ENCODE measurements at places on chromosomes 3 and 15.

DNA sequence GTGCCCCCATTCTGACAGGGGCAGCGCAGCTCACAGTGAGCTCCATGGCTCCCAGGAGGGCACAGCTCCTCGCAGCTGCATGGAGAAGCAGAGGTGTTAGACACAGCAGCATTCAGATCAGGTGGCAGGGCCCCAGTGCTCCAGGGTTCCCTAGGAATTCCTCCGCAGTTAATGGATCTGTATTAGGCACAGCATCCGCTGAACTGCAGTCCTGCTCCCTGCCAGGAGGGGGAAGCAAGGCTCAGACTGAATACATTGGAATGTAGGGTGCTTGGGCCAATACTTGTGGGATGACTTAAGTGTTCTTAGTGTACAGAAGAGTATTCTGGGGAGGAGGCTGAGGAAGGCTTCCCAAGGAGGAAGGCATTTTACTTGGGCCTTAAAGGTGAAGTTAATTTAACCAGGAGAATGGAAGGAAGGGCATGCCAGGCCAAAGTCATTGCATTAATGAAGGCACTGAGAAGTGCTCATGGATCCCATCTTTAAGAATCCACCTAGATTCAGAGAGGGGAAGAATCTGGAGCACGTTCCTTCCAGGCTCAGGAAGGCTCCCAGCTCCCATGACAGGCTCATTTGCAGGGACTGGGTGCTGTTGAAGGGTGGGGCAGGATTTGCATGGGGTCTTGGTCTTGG lies 111.6 kb downstream of the RAB11A start:
- no peak for DNase-seq

DNA sequence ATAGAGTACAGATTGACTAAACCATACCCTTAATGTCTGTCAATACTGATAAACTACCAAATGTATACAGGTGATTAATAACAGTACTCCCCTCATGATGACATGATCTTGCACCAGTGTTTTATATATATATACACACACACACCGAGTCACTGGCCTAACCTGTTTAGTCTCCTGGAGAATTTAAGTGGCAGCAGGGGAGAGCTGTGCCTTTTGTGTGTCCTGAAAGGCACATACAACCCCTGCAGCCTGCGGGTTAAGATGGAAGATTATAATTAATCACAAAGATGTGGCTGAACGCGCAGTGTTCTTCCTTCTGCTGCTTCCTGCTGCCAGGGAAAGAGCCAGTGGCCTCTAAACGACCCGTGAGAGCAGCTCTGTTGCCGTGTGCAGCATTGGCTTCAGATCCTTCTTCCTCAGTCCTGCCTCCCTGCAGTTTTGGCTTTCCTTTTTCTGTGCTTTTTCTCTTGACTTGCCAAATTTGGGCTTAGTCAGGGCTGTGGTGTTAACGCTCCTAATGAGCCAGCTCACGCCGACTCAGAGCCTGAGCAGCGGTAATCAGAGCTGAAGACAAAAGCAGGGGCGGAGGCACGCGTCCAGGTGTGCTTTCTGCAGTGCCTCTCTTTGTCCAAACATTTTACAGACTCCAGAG lies 42.5 kb upstream of the UBE3A start:
- no peak for DNase-seq

DNA sequence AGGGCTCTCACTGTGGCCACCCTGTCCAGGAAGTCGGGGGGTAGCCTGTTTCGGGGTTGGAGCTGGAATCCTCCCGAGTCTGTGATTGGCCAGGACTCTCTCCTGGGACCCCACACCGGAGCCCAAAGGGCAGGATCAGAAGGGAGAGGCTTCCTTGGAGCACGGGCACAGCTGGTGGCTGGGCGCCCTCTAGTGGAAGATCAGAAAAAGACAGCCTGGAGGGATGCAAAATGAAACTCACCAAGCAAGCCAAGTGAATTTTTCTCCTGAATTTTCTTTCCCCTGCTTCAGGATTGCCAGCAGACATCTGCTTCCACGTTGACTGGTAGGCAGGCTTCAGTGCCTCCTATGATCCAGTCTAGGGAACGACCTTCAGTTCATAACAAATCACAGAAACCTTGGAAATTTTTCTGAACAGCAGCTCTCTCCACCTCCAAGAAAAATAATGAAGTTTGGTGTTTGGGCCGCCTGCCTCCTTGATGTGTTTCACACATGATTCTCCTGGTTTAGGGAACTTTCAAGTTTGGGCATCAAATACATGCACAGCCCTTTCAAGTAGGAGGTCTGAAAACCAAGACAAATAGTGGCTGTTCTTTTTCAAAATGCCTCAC lies 224.6 kb downstream of the VPS13C start:
- no peak for DNase-seq

- DNase-seq = no peak
Measured at GRCh38 chr15:85518979-85519761, 138.8 kb downstream of the AKAP13 start.

- DNase-seq = no peak
Measured at GRCh38 chr3:113952921-113953320, 5.1 kb downstream of the ZDHHC23 start.

DNA sequence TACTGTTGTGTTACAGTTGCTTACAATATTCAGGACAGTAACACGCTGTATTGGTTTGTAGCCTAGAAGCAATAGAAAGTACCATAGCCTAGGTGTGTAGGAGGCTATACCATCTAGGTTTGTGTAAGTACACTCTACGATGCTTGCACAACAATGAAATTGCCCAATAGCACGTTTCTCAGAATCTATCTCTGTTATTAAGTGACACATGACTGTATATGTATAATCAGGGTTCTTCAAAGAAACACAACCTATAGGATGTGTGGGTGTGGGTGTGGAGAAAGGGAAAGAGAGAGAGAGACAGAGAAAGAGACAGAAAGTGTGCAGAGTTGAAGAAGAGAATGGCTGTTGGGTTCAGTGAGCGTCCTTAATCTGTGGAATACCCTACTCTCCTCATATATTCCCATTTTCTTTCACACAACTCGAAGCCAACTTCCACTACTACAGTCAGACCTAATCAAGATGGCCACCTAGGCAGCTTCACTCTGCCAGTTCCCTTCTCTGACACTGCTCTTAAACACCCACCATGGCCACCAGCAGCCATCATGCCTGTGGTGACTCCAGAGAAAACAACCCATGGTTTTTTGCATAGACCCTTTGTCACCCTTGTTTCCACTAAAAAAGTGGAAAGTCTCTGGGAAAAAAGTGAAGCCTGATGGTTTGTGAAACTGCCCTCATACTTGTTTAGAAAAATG lies 5.8 kb upstream of the PPP4R2 start:
- DNase-seq = no peak

DNA sequence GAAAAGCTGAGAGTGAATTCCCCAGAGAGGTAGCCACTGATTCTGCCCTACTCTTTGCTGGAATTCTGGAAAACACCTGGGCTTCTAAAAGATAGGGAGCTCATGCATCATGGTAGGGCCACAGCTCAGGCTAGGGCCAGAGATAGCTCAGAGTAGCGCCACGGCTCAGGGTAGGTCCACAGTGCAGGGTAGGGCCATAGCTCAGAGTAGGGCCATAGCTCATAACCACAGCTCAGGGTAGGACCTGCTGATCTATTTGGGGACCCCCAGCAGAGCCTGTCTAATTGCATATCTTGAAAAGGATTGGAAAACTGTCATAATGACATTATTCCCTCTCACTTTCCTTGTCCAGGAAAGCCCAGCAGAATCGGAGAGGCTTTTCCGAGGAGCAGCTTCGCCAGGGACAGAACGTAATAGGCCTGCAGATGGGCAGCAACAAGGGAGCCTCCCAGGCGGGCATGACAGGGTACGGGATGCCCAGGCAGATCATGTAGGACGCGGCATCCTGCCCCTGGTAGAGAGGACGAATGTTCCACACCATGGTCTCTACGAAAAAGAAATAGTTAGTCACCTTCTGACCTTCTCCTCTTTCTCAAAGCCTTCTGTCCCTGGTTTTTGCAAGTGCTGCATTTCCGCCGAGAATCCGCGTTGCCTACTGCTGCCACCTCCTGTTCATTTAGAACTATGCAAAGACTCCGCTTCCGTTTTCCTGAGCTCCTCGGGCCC lies 14.5 kb downstream of the TAGLN3 start:
- DNase-seq = no peak

DNA sequence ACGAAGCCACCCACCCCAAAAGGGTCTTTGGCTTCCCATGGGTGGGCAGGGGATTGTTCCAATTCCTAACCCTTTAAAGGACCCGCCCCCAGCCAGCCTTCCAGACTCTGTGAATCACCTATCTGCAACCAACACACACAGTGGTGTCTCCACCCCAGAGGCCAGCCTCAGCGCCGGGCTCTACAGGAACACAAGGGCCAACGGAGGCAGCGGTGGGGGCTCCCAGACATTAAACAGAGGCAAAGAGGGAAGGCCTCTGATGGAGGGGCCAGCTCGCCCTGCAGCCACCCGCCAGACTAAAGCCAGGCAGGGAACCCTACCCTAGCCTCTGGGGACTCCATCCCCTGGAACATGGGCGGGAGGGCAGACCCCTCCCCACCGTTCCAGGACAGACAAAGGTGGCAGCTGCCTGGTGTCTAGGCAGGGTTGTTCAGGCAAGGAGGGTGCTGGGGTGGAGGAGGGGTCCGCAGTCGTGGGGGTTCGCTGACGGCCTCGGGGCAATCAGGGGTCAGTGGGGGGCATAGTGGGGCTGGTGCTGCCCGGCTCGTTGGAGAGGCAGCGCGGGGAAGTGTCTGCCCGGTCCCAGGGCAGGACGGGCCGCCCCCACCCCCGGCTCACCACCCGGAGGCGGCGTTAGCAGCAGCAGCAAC lies 448 bp downstream of the SHISA5 start:
- no peak for DNase-seq

DNA sequence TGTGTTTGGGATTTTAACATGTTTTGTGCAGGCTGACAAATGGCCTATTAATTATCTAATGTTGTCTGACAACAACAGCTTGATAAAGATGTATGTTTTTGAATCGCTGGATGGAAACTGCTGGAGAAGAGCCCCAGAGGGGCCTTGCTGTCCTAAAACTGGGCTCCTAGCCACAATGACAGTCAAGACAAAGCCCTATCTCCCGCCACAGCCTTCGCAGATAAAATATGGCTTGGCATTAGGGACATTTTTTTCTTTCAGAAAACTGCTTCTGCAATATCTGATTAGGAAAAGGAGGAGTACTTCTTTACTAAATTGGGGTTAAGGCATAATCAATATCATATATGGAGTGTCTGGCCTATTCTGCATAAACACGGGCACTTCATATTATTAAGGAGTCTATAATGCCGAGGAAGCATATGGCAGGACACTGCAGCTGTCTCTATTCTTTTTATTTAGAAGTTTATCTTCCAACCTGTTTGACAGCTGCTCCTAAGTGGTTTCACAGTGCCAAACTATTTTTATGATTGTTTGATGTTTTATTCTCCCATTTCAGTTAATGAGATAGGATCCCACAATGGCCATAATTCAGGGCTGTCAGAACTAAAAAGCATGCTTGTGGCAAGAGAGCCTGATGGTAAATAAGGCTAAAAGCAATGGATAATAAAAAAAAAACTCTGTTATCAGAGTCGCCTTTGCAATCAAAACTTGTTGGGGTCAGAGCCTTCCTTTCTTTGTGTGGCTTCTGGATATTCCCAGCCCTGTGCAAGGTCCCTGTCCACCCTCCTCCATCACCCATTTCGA lies 210.1 kb downstream of the MECOM start:
- DNase-seq = no peak

- DNase-seq = no peak
Measured at GRCh38 chr3:66439666-66440344, 61.0 kb downstream of the LRIG1 start.

- no peak for DNase-seq
Measured at GRCh38 chr3:98885851-98886250, 15.6 kb downstream of the DCBLD2 start.

- no peak for DNase-seq
Measured at GRCh38 chr3:41129731-41130130, 69.6 kb upstream of the CTNNB1 start.

- DNase-seq = no peak
Measured at GRCh38 chr15:55737373-55737772, 5.6 kb downstream of the PRTG start.

DNA sequence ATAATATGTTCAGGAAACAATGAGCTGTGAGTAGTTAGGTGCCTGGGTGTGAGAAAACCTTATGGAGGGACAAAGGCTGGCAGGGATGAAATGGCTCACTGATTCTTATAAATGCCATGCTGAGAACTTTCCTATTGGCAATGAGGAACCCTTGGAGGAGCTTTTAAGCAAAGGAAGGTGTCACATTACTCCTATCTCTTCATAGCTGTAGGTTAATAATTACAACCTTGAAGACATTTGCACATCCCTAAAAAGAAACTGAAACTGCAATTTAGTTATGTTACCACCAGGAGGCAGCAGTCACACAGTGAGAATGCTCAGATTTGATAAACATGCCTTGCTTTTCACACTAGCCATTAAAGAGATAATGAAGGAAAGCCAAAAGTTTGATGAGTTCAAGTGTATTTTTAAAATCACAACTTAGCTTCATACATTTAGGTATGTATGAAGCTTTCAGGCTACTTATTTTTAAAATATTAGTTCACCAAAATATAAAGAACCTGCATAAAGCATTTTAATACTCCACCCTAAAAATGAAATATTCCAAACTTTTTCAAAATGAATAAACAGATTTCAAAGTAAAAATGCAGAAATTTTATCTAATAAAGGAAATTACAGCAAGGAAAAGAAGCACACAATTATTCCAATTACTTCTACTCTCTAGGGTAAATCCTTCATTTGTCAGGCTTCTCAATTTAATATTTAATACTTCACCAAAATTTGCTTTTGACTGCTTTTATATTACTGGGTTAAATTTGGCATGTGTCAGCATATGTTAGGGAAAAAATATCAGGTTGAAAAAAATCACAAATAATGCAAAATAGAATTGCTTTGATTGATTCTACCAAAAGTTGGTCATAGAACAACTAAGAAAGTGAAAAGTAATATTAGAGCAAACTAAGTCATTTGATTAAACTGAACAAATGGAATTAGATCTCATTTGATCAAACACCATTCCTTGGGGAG lies 136.9 kb upstream of the SLC2A2 start:
- no peak for DNase-seq

DNA sequence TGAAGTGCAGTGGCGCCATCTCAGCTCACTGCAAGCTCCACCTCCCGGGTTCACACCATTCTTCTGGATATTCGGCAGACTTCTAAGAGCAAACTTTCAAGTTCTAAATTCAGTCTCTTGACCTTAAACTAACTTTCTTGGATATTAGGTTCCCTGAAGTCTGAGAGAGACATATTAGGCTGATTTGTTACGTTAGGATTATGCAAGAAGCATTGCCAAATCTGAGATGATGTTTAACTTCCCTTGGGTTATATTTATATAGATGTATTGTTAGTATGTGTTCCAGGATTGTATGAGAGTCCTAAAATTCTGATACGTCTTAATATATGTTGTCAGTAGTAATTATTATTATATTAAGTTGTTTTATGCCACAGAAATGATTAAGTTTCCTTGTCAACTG lies 80.1 kb downstream of the SLC6A1 start:
- no peak for DNase-seq

DNA sequence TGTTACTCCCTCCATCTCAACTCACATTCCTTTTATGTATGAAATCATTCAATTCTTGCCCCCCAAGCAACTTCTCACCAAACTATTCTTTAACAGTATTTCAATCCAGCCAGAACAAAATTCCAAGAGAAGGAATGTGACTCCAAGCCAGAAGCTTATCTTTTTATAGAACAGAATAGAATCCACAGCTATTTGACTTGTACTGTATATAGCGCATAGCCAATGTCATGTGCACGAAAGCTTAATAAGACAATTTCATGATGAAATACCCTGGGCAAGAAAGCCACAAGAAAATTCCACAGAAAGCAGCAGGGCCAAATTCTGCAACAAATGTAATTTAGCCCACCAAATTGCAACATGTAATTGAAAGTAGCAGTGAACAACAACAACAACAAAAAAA lies 127.6 kb upstream of the UBE2E2 start:
- no peak for DNase-seq

GRCh38 chr3:13053420-13053819 lies 19.8 kb downstream of the IQSEC1 start:
- DNase-seq = no peak

- no peak for DNase-seq
Measured at GRCh38 chr3:151226088-151226563, 23.1 kb upstream of the GPR171 start.
